ENCODE measurements at places on chromosomes 6 and 20.

- H3K36me3 ChIP-seq: no peaks in the 10 kb centered on the region
- H3K27ac ChIP-seq: no peak overlapping the region
- H3K4me1 ChIP-seq: no peaks in the 10 kb centered on the region
- H3K27me3 ChIP-seq: no peaks in the 10 kb centered on the region
These were observed 240.8 kb downstream of the ARHGAP18 start for GRCh38 chr6:129469070-129469662.

- H3K4me1 ChIP-seq: peaks cover 10% of the 10 kb centered on the region
- H3K4me3 ChIP-seq: no peak overlapping the region
- DNase-seq: no peak
- no peaks in the 10 kb centered on the region for H3K27me3 ChIP-seq
- peaks cover 4% of the 10 kb centered on the region for H3K36me3 ChIP-seq
- no peak overlapping the region for H3K27ac ChIP-seq
These were observed 419.9 kb upstream of the SOX4 start for GRCh38 chr6:21173678-21174077.

DNA sequence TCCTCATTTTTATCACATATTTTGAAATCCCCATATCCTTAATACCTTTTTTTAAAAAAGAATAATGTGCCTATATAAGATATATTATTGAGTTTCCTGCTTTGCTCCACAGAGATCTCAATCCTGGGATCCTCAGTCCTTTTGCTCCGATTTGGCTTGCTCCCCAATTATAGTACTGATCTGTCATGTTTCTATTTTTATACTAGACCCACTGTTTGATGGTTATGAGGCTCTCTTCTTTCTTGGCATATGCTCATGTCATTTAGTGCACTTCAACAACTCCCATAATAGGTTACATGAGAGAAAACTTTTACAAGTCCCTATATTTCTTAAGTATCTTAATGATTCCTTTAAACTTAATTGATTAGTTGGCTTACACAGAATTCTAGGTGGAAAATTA is 958.5 kb upstream of the EPHA7 start:
- H3K27me3 ChIP-seq: no peaks in the 10 kb centered on the region
- H3K36me3 ChIP-seq: no peaks in the 10 kb centered on the region
- no peak for DNase-seq
- H3K4me3 ChIP-seq: no peak overlapping the region
- no peak overlapping the region for H3K27ac ChIP-seq
- H3K4me1 ChIP-seq: no peaks in the 10 kb centered on the region

GRCh38 chr6:37667050-37667814 is 30.5 kb downstream of the MDGA1 start:
- H3K4me1 ChIP-seq: no peaks in the 10 kb centered on the region
- no peak overlapping the region for H3K4me3 ChIP-seq
- peaks cover 2% of the 10 kb centered on the region for H3K27me3 ChIP-seq
- no peaks in the 10 kb centered on the region for H3K36me3 ChIP-seq

DNA sequence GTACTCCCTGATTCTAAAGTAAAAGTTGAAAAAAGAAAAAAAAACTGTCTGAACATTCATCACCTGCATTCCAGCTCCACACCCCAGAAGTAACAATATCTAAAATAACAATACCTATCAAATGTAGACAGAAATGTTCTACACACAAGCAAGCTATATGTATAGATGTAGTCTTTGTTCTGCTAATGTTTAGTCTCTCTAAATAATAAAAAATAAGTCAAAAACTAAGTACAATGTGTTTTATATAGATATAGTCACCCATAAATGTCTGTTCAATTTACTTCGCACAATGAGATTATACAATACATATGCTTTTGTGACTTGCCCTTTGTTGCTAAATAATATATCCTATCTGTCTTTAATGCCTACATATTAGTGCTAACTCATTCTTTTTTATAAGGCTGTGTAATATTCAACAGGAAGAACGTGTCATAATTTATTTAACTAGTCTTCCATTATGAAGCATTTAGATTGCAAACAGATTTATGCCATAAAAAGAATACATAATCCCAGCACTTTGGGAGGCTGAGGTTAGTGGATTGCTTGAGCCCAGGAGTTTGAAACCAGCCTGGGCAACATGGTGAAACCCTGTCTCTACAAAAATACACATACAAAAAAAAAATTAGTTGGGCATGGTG is 216.2 kb upstream of the ZNF217 start:
- DNase-seq: no peak
- no peaks in the 10 kb centered on the region for H3K36me3 ChIP-seq
- H3K27ac ChIP-seq: no peak overlapping the region
- H3K4me3 ChIP-seq: no peak overlapping the region
- peaks cover 17% of the 10 kb centered on the region for H3K4me1 ChIP-seq

- peaks cover 1% of the 10 kb centered on the region for H3K27me3 ChIP-seq
- DNase-seq: no peak
- no peak overlapping the region for H3K27ac ChIP-seq
- H3K4me3 ChIP-seq: no peak overlapping the region
- no peaks in the 10 kb centered on the region for H3K4me1 ChIP-seq
These were observed 913.8 kb upstream of the FLRT3 start for GRCh38 chr20:15251171-15251570.

DNA sequence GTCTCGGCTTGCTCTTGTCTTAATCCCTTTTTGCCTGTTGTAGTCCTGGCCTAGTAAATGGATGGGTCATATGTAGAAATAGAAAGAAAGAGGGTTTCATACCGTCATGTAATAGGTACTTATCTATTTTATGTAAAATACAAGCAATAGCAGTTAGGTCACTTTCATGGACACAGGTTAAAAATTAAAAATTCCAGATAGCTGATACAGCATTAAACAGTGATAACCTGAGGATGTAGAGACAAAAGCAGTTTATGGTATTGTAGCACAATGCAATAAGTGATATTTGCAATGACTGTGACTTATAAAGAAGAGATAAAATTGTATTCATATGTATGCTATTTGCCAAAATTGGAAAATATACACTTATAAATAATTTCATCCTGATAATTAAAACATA is 96.9 kb downstream of the CCDC170 start:
- H3K27me3 ChIP-seq: peaks cover 20% of the 10 kb centered on the region
- no peak overlapping the region for H3K4me3 ChIP-seq
- no peak overlapping the region for H3K27ac ChIP-seq
- H3K36me3 ChIP-seq: no peaks in the 10 kb centered on the region
- DNase-seq: no peak

DNA sequence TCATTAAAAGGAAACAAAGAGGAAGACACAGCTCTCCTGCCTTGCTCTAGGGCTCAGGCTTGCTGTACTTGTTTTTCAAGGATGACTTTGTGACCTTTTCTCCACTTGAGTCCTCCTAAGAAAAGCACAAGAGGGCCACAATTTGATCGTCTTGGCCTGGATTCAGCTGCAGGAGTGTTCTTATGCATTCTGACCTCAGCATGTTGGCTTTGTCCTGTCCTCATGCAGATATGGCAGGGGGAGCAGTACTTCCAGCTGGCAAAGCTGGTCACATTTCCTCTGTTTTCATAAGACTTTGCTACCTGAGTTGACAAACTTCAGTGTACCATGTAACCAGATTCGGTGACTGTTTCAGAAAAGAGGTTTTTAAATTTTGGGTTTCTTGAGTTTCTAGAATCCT is 30.8 kb downstream of the KDM1B start:
- no peaks in the 10 kb centered on the region for H3K27me3 ChIP-seq
- H3K27ac ChIP-seq: no peak overlapping the region
- H3K36me3 ChIP-seq: peaks cover 45% of the 10 kb centered on the region
- DNase-seq: no peak
- H3K4me1 ChIP-seq: peaks cover 2% of the 10 kb centered on the region

- no peak for DNase-seq
- no peaks in the 10 kb centered on the region for H3K36me3 ChIP-seq
- peaks cover 6% of the 10 kb centered on the region for H3K27me3 ChIP-seq
- no peak overlapping the region for H3K27ac ChIP-seq
- no peak overlapping the region for H3K4me3 ChIP-seq
These were observed 60.7 kb upstream of the LAMA2 start for GRCh38 chr6:128822271-128822670.

All from naive thymus-derived CD8-positive, alpha-beta T cell (primary cell).